ENCODE measurements at places on chromosomes 13 and 19. TPM values are rescaled to one million over a fixed set of nuclear protein-coding genes. Genes with fewer than 3 reads are reported as not detected.
A peak's percentile ranks its signal among the peaks of the same experiment; 100 is the strongest.

DNA sequence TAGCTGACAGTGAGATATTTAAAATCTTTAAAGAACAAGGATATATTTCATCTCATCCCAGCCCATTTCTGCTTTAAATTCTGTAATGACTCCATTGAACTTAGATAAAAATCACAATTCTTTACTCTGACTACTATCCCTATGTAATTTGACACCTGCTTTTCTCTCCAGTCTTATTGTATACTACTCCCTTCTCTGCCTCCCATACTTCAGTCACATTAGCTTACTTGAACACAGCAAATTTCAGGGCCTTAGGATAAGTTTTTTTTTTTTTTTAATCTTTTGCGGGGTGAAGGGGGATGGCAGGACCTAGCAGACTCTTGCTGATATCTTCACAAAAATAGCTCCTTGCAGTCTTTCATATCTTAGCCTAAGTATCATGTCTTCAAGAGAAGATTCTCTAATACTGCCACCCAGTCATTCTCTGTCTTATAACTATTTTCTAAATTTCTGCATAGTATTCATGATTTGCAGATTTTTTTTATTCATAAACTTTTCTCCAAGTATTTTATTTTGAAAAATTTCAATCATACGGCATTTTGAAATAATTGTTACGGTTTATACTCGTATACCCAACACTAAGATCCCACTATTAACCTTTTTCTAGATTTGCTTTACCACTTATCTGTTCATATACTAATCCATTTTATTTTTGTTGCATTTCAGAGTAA is 151.4 kb downstream of the PCCA start:
- DNase-seq, result no peak

GRCh38 chr13:98326291-98326690 is 149.2 kb upstream of the RNF113B start:
- DNase-seq, result no peak

MYO1F gene
- 47.2 TPM for total RNA-seq

NXNL1 gene
- not detected for total RNA-seq

- DNase-seq, result no peak
These were observed at the start of gene SHISA2 for GRCh38 chr13:26051657-26052311. Gene SHISA2 (minus strand): TSS chr13:26052016. CDS start chr13:26050975, 1,041 bp downstream.

DNA sequence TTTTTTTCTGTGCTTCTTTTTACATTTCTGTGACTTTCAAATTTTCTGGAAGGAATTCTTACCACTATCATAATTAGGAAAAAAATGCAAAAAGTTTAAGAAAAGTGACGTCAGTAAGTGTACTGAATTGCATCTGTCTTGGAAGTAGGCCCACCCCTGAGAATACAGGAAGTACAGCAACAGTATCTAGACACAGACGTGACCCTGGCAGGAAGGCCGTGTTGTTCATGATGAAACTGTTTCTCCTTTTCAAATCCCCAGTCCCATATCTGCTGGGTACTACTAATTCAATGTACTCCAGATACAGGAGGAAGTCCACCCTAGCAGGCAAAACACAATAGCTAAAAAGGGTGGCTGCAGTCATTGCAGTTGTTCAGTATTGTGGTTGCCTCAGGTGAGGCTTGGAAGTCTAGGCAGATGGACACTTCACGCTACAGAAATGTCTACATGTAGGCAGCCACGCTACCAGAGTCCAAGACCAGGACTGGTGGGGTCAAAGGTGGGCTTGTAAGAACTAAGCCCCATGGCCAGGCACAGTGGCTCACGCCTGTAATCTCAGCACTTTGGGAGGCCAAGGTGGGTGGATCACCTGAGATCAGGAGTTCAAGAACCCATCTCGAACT is 49.6 kb upstream of the MED4 start:
- peak; percentile 40 for DNase-seq

DNA sequence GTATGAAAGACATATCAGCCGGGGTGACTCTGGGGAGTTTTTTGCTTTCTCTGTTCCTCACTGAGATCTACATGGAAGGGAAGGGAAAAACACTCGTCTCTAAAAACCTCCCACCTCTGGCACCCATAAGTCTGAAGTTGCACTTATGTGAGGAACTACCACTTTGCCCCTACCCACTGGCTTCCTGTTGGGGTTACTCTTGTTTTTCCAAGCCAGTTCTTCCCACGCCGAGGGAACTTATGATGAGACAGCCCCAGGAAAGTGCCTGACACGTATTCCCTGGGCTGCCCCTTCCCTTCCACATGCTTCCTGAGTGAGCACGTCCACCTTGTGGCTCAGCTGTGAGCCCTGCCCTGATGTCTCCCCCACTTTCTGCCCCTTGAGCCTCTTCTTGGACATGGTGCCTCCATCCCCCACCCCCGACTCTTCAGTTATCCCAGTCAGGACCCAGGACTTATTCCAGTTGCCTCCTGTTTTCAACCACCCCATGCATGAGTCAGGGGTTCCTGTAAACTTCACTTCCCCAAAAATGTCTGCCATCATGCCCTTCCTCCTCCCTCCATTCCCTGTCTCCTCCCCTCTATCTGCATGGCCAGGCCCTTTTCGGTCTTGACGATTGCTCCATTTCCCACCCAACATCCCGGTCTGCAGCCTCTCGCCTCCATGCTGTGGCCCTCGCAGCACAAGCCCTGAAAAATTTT is 5.1 kb upstream of the SIGLEC7 start:
- no peak for DNase-seq

LILRB3 gene
- 3.1 TPM for total RNA-seq

GRCh38 chr19:4987256-4987655 is 18.3 kb downstream of the KDM4B start:
- no peak for DNase-seq

- no peak for DNase-seq
These were observed 1703.2 kb downstream of the EFNB2 start for GRCh38 chr13:104832231-104832630.

GRCh38 chr19:5641171-5641570 is 18.3 kb downstream of the SAFB start:
- DNase-seq, result no peak

GRCh38 chr13:113611996-113612395 is 27.4 kb downstream of the TFDP1 start:
- DNase-seq, result no peak

Data from mucosa of gallbladder (tissue), 1 donor.